Body of pancreas (tissue), 4 donors: ENCODE measurements at places on chromosomes 11 and 22.
A peak's percentile ranks its signal among the peaks of the same experiment; 100 is the strongest.

GRCh38 chr11:393219-394033 lies 583 bp upstream of the PKP3 start:
- H3K27me3 ChIP-seq = no peaks in the 10 kb centered on the region
- H3K4me3 ChIP-seq = no peak overlapping the region
- no peak for DNase-seq
- peaks cover 32% of the 10 kb centered on the region for H3K4me1 ChIP-seq
- no peaks in the 10 kb centered on the region for H3K36me3 ChIP-seq

DNA sequence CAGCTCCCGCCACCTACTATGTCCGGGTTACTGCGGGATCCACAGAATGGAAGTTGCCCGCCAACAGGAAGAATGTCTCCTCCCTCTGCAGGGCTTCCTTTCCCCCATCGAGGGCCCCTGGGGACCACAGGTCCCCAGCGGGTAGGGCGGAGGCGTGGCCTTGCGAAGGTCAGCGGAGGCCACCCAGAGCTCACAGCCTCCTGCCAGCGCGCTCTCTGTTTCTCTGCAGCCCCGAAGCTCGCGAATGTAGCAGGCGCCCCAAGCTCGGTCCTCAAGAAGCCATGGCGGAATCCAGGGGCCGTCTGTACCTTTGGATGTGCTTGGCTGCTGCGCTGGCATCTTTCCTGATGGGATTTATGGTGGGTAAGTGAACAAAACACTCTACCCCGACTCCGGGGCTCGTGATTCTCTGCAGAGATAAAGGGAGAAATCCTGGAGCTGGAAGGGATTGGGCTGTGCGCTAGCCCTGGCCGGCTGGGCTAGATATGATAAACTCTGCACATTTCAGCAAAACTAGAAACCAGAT lies at the start of gene NAALAD2:
NAALAD2 (plus strand) TSS at position 186 of the 526 bp plus-strand sequence; CDS start at position 282, 96 bp downstream.
- peaks cover 13% of the 10 kb centered on the region for H3K4me1 ChIP-seq
- peaks cover 11% of the 10 kb centered on the region for H3K27me3 ChIP-seq
- peak within 1 kb of the TSS; percentile 26 for H3K4me3 ChIP-seq

DNA sequence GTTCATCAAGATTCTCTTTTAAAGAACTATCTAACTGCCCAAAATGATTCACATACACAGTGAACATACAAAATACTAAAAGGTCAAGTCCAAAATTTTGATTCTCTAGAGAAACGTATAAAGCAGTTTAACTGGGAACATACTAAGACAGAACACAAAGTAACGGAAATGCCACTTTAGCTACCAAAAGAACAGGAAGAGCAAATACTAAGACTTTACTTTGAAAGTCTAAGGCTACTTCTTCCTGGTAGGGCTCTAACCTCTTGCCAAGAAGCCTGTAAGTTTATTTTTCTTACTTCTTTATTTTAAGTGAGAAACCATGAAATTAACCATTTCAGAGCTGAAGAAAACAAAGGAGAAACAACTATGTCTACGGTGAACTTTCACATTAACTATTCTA lies 6.2 kb downstream of the PICALM start:
- no peak for DNase-seq
- H3K4me3 ChIP-seq = no peak overlapping the region

- no peak within 1 kb of the TSS for H3K27ac ChIP-seq
- H3K4me3 ChIP-seq = no peak within 1 kb of the TSS
- peaks cover 46% of the 10 kb centered on the region for H3K4me1 ChIP-seq
- H3K36me3 ChIP-seq = no peaks in the 10 kb centered on the region
These were observed at the start of gene SCUBE2 for GRCh38 chr11:9091044-9091922. TSS of gene SCUBE2 (minus strand) at chr11:9091599. CDS start at chr11:9091528, 71 bp downstream.

DNA sequence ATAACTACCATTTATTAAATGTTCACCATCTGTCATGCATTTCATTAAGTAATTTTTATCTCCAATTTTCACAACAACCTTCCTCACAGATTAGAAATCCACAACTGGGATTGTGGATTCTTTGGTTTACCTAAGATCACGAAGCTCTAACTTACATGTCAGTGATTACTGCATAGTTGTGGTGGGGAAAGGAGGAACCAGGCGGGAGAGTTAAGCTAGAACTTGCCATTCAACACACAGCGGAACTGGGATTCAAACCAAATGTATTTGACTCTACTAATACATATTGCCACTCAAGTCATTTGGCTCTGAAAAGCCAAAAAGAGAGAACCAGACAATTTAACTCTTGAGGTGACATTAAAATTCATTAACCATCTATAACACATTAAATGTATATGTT lies 10.4 kb upstream of the LAYN start:
- no peak overlapping the region for H3K27ac ChIP-seq
- H3K36me3 ChIP-seq = no peaks in the 10 kb centered on the region

DNA sequence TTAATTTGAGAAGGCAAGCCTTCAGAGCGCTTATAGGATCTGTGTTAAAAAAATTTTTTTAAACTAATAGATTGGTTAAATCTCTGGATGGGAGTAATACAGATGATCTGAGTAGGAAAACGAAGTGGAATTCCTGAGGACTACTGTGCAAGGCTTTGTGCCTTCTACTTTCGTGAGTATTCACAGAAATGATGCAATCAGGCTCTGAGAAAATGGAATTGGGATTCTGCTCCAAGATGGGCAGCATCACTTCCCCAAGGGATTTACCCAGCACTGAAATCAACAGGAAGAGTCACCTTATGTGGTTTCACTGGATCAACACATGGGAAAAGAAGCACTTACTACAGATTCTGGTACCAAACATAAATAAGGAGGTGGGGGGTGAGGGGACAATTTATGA lies 12.5 kb downstream of the KMT5B start:
- H3K27me3 ChIP-seq = no peaks in the 10 kb centered on the region
- no peaks in the 10 kb centered on the region for H3K36me3 ChIP-seq
- no peak for DNase-seq
- no peak overlapping the region for H3K27ac ChIP-seq
- peaks cover 75% of the 10 kb centered on the region for H3K4me1 ChIP-seq

GRCh38 chr22:40542821-40543540 lies 93.5 kb downstream of the MRTFA start:
- DNase-seq = no peak
- H3K27me3 ChIP-seq = no peaks in the 10 kb centered on the region
- peaks cover 8% of the 10 kb centered on the region for H3K4me1 ChIP-seq
- no peaks in the 10 kb centered on the region for H3K36me3 ChIP-seq
- H3K27ac ChIP-seq = no peak overlapping the region

DNA sequence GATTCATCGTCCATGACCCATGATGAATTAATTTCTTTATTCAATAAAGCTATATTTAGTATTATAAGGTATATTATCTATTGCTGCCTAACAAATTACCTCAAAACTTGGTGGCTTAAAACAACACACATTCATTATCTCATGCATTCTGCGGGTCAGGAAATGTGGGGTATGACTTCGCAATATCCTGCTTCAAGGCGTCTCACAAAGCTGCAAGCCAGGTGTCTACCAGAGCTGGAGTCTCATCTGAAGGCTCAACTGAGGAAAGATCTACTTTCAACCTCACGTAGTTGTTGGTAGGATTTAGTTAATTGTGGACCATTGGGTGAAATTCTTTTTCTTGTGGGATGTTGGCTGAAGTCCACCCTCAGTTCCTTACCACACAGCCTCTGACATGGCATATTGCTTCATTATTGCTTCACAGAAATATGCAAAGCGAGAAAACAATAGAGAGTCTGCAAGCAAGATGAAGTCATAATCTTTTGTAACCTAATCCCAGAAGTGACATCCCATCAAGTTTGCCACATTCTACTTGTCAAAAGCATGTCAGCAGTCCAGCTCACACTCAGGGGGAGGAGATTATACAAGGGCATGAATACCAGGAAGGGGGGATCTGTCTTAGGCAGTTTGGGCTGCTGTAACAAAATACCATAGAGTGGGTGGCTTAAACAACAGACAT lies 45.1 kb downstream of the KREMEN1 start:
- H3K27ac ChIP-seq = no peak overlapping the region
- no peak for DNase-seq
- no peak overlapping the region for H3K4me3 ChIP-seq
- no peaks in the 10 kb centered on the region for H3K36me3 ChIP-seq

GRCh38 chr11:70861559-70861958 lies 390.8 kb downstream of the SHANK2 start:
- H3K27me3 ChIP-seq = no peaks in the 10 kb centered on the region
- DNase-seq = no peak
- no peaks in the 10 kb centered on the region for H3K4me1 ChIP-seq
- no peaks in the 10 kb centered on the region for H3K36me3 ChIP-seq
- H3K4me3 ChIP-seq = no peak overlapping the region
- no peak overlapping the region for H3K27ac ChIP-seq

DNA sequence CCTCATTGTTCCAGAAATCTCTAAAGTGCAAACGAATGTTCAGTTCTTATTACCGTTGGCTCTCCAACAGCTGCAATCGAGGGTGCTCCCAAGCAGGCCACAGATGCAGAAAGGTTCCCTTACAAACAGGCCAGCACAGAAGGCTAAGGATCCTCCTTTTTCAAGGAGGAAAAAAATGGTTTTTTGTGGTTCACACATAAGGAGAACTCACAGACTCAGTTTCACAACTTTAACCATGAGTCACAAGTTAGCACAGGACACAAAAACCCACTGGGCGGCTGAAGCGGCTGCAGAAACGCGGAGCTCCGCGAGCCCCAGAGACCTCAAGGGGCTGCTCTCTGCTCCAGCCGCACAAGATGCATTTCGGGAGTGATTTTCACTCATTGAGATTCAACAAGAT lies 98.2 kb upstream of the PRR5 start:
- no peak for DNase-seq
- no peak overlapping the region for H3K4me3 ChIP-seq
- H3K4me1 ChIP-seq = no peaks in the 10 kb centered on the region
- no peaks in the 10 kb centered on the region for H3K27me3 ChIP-seq
- H3K36me3 ChIP-seq = no peaks in the 10 kb centered on the region
